Small intestine (tissue), 16 donors: ENCODE measurements at places on chromosomes 6 and 20. TPM values are rescaled to one million over a fixed set of nuclear protein-coding genes. Genes with fewer than 3 reads are reported as not detected.
A peak's percentile ranks its signal among the peaks of the same experiment; 100 is the strongest.

DNA sequence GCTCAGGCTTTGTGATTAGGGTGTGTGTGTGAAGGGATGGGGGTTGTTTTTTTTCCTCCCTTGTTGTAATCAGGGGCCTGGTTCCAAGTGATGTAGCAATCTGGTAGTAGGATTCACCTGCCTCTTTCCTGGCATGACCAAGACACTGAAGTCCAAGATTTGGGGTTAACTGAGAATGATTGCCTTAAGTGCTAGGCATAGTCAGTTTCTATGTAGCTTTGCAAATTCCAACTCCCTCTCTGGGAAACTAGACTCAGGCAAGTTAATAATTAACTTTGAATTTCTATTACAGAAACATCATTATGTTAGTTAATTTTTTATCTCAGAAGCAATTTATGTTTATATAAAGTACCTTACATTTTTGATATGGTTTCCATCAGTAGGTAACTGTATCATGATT, 43.6 kb downstream of the NUS1 start:
- no peak for DNase-seq

DNA sequence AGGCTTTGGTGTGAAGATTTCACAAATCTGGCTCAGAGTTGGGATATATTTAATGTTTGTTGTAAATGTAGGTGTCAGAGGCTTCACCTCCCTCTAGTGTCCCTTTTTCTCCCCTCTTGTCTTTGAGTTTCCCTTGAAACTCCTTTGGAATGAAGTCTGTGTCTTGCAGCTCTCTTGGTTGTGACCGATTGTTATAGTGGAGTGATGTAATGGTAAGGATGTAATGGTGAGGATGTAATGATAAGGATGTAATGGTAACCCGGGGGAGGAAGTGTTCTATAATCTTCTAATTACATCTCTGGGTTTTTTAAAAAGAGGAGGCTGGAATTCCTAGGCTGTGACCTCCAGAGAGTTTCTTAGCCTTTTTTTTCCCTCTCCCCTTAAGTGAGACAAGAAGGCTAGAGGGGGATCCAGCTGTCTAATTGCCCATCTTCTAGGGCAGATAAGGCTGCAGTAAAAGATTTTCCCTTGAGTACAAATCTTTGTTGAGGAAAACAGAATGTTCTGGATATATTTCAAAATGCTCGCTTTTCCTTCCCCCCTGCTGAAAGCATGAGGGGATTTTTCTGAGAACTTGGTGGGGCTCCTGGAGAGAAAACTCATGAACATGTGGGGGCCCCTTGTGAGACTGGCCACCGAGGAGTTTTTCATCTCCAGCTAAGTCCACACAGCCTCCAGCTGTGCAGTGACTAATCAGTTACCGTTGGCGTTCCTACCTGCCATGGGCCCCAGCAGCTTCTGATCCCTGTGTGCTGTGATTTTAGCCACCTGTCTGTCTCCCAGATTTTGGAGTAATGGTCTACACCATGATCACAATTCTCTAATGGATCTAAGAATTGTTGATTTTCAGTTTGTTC, 156.7 kb upstream of the PMEPA1 start:
- DNase-seq, result no peak

The CBLN4 gene
- polyA plus RNA-seq, result not detected

The FIG4 gene
- 3.8 TPM for polyA plus RNA-seq

The PKIB gene
- polyA plus RNA-seq, result 80.5 TPM

DNA sequence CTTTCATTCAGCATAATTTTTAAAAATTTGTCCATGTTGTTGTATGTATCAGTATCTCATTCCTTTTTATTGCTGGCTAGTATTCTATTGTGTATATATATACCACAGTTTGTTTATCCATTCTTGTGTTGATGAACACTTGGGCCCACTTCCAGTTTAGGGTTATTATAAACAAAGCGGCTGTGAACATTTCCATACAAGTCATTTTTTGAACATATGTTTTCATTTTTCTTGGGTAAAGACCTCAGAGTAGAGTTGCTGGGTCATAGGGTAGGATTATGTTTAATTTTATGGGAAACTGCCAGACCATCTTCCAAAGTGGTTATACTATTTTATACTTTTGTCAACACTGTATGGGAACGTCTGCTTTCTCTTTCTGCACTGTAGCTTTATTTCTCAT, 55.3 kb downstream of the RBM24 start:
- no peak for DNase-seq

GRCh38 chr6:116111552-116112528, 11.2 kb downstream of the NT5DC1 start:
- peak; percentile 52 for DNase-seq

- no peak for DNase-seq
Observed at GRCh38 chr6:33237741-33238140, 29.4 kb downstream of the RING1 start.

The SRSF12 gene
- polyA plus RNA-seq, result 0.15 TPM

DNA sequence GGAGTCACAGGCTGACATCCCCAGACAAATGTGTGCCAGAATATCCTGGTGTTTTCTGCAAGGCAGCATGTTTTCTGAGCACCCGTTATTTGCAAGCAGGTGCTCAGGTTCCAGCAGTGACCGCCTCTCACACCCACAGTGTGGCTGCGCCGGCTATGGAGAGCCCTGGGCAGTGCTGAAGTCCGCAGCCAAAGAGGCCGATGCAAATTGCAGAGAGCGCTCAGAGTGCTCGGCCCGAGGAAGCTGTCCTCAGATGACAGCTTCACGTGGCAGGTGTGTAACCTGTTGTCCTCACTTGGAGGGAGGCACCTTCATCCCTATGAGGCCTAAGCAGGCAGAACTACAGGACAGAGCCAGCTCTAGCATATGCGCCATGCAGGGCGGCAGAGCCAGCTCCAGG, 23.5 kb upstream of the MPC1 start:
- no peak for DNase-seq

DNA sequence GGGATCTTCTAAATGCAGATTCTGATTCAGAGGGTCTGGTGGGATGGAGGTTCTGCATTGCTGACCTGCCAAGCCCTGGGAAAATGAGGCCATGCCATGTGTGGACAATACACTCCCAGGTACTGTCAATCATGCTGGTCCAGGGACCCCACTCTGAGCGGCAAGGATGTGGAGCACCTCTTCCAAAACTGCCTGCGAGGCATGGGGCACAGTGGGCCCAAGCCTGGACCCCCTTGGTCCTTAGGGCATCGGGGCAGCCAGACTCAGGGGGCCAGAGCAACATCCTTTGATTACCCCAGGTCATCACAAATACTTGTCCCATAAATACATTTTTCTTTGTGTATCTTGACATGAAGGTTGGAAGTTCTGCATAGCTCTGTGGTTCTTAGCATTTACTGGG, 76.8 kb upstream of the NXT1 start:
- no peak for DNase-seq

GRCh38 chr6:31732029-31732428, 2.9 kb upstream of the DDAH2 start:
- no peak for DNase-seq

GRCh38 chr6:111456208-111456607, 26.8 kb downstream of the REV3L start:
- DNase-seq, result no peak

The GRM1 gene
- not detected for polyA plus RNA-seq

The VSX1 gene
- polyA plus RNA-seq, result not detected

The NR2E1 gene
- polyA plus RNA-seq, result not detected

The CCN5 gene
- polyA plus RNA-seq, result 0.07 TPM

DNA sequence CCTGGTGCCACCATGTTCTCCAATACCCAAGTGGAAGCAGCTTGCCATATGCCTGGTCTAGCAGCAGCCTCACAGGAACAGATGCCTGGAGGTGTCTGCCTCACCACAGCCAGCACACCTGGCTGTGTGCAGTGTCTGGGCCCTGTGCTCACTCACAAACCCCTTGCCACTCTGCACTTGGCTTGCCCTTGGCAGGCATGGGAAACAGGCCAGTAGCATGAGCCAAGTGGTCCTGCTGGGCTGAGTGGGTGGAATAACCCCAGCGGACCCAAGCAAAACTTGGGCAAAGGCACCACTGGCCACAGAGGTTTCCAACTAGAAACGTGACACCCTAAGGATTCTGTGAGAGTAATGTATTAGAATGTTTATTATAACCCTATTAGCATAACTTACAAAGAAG, 600.5 kb upstream of the GJE1 start:
- no peak for DNase-seq

GRCh38 chr6:23478312-23478711, 647.7 kb upstream of the NRSN1 start:
- DNase-seq, result no peak

- DNase-seq, result no peak
Observed at GRCh38 chr6:130009146-130009545, 9.2 kb upstream of the L3MBTL3 start.

The ZC3H12D gene
- polyA plus RNA-seq, result 3.2 TPM

DNA sequence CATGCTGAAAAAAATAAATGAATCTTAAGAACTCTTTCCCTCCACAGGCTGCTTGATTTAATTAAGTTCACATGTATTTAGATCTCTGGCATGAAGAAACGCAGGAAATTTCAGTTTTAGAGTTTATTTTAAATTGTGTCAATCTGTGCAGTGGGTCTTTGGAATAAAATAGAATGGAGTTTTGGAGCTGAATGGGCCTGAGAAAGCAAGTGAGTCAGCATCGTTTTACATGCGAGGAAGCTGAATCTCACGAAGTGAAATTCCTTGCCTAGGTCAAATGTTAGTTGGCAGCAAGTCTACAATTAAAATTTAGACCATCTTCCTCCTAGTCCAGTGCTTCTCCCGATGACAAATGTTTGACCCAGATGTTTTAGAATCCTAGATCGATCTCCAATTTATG, 22.4 kb downstream of the MAP7 start:
- DNase-seq, result no peak

DNA sequence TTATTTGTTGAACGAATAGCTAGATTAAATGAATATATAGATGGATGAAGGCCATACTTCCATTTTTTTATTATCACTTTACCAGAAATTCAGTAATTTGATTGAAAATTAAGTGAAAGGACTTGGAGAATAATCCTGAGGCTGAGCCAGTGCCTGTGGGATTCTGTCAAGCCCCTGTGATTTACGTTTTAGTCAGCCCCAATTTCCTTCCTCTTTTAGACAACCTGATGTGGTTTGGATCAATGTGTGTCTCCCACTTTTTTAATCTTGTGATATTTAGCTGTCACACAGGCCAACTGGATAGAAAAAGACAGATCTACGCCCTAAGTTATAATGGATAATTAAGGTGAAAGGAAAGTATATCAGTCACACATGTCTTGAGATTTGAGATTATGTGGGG, 188.8 kb downstream of the EDN1 start:
- DNase-seq, result no peak

The FAM217A gene
- not detected for polyA plus RNA-seq

The OGFRL1 gene
- polyA plus RNA-seq, result 0.22 TPM

GRCh38 chr6:127190552-127190951, 72.1 kb downstream of the RSPO3 start:
- DNase-seq, result peak; percentile 6

DNA sequence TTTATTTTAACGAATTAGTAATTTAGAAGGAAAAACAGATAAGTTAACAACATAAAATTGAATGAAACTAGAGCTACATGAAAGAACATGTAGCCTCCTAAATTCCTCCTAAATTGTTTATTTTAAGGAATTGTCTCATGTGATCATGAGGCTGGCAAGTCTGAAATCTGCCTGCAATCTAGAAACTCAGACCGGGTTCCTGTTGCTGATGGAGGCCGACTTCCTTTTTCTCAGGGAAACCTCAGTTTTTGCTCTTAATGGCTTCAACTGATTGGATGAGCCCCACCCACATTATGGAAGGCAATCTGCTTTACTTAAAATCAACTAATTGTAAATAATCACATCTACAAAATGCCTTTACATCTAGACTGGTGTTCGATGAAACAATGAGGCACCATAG, 267.6 kb upstream of the PRND start:
- no peak for DNase-seq

DNA sequence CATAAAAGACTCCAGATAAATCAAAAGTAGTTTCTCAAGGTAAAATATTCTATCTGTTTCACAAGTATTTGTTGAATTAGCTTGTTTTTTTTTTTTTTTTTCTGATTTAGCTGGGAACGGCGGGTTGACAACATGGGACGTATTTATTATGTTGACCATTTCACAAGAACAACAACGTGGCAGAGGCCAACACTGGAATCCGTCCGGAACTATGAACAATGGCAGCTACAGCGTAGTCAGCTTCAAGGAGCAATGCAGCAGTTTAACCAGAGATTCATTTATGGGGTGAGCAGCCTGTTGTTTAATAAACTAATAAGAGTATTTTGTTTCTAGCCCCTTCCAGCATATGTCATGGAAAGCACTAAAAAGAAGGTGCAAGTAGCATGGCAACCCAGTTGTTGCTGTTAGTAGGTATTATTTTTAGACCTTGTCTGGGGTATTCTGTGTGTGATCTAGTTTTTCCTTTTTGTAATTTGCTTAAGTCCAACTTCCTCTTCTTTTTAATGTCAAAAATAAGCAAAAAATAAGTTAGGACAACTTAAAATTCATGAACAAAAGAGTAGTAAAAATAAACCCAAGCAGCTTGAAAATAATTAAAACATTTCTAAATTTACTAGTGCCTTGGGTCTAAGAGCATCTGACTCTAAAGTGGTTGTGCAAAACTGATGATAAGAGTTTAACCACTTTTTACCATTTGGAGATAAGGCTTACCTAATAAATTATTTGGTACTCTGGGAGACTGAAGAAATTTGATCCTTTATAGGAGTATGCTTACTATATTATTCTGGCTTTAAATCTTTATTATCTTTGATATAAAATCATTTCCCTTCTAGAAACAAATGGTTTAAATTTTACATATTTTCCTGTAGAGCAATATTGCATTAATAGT, 70.8 kb upstream of the DYNLRB1 start:
- DNase-seq, result no peak

The SCGN gene
- 6.3 TPM for polyA plus RNA-seq

The MEI4 gene
- polyA plus RNA-seq, result not detected

- no peak for DNase-seq
Observed at GRCh38 chr6:64955435-64955848, 751.6 kb downstream of the EYS start.

The DCBLD1 gene
- polyA plus RNA-seq, result 5.9 TPM

DNA sequence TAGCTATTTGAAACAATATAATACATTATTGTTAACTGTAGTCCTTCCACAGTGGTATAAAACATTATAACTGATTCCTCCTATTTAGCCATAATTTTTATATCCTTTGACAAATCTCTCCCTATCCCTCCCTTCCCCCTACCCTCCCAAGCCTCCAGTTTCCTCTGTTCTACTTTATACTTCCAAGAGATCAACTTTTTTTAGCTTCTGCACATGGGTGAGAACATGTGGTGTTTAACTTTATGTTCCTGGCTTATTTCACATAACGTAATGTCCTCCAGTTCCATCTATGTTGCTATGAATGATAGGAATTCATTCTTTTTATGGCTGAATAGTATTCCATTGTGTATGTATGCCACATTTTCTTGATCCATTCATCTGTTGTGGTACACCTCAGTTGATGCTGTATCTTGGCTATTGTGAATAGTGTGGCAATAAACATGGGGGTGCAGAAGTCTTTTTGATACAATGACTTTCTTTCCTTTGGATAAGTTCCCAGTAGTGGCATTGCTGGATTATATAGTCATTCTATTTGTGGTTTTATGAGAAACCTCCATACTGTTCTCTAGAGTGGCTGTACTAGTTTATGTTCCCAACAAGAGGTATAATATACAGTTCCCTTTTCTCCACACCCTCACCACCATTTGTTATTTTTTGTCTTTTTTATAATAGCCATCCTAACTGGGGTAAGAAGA, 205.0 kb downstream of the KCNQ5 start:
- DNase-seq, result no peak
